ENCODE measurements at places on chromosomes 16 and 17.

DNA sequence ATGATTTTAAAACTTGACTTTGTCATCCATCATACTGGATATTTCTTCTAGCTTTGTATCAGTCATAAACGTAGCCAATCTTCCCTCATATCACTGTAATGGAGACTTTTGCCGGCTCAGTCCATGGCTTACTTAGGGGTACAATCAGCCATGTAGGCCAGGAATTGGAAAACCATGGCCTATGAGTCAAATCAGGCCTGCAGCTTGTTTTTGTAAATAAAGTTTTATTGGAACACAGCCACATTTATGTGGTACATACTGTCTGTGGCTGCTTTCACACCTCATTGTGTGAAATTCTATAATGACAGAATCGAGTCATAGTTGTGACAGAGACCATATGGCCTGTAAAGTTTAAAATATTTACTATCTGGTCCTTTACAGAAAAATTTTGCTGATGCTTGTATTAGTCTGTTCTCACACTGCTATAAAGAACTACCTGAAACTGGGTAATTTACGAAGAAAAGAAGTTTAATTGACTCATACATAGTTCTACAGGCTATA, 64.5 kb upstream of the CDH13 start:
- DNase-seq, result no peak

DNA sequence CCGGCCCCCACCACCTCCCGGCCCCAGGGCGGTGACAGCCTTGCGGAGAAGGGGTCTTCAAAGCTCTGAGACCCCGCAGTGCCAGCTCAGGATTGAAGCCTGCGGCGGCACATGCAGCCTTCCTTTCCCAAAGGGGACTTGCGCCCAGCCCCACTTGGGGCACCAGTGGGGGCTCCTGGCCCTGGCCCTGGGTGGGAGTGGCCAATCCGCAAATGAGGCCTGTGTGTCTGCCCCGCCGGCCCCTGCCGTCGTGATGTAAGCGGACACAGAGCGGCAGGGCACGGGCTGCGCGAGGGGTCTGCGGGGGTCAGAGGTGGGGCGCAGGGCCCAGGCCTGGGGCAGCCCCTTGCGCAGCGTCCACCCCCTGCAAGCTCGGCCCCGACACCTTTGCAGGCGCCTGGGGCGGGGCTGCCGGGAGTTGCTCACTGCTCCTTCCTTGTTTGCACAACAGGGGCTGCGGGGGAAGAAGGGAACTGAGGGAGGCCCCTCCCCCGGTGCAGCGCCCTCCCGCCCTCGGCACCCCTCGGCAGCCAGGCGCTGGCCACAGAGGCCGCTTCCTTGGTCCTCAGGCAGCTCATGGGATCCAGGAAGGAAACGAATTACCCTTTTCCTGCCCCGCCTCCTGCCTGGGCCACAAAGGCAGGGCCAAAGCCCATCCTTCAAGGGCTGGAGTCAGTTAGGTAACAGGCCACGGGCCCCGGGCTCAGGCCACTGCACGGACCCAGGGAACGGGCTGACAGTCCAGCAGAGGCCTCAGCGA, 2.9 kb downstream of the SLC16A3 start:
- DNase-seq, result no peak

GRCh38 chr16:87057951-87058560, 259.1 kb downstream of the C16orf95 start:
- DNase-seq, result no peak

GRCh38 chr17:2056206-2057174, 1.6 kb downstream of the HIC1 start:
- no peak for DNase-seq

DNA sequence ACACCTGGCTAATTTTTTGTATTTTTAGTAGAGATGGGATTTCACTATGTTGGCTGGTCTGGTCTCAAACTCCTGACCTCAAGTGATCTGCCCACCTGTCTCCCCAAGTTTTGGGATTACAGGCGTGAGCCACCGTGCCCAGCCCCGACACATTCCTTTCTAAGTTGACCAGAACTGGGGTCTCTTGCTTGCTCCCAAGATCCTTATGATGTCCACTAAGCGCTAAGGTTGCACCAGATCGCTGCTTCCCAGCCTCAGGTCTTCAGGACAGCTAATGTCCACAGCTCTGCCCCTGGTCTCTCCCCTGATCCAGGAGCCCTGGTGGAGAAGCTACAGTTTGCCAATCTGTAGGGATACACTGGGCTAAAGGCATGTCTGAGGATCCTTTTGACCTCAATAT, 29.5 kb downstream of the NSMCE1 start:
- DNase-seq, result no peak

GRCh38 chr17:1180958-1181752, 1.4 kb upstream of the ABR start:
- DNase-seq, result no peak

- DNase-seq, result no peak
Measured at GRCh38 chr16:85385463-85386331, 227.4 kb upstream of the GSE1 start.

- peak; percentile 10 for DNase-seq
Measured at GRCh38 chr17:61251939-61252865, 147.4 kb upstream of the TBX2 start.

DNA sequence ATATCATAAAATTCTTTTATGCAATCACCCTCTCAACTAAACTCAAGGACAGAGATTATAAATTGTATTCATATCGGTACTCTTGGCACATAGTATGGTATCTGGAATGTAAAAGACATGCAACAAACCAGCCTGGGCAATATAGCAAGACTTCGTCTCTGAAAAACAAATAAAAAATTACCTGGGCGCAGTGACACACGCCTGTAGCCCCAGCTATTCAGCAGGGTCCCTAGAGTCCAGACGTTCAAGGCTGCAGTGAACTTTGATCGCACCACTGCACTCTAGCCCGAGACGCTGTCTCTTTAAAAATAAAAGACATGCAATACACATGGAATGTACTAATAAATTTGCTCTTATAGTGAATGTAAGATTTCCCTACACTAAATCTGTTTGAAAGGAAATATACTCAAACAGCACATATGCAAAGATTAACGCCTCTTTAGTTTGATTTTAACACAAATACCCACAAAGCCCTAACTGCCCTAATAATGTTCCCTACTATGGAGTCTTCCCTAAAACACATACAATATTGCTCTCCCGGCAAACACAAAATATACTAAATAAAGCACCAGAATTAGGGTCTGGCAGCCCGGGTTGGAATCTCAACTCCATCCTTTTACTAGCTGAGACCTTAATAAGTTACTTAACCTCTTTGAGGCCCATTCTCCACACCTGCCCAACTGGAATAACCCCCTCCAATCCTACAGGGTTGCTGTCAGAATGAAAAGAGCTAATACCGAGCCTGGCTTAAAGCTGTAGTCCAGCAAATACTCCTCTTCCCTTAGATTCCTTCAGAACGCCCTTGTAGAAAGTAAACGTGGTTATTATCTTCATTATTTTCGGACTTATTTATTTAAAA, 1.2 kb downstream of the ABCA5 start:
- DNase-seq, result no peak

GRCh38 chr17:70076831-70077230, 1.8 kb downstream of the KCNJ16 start:
- DNase-seq, result no peak

DNA sequence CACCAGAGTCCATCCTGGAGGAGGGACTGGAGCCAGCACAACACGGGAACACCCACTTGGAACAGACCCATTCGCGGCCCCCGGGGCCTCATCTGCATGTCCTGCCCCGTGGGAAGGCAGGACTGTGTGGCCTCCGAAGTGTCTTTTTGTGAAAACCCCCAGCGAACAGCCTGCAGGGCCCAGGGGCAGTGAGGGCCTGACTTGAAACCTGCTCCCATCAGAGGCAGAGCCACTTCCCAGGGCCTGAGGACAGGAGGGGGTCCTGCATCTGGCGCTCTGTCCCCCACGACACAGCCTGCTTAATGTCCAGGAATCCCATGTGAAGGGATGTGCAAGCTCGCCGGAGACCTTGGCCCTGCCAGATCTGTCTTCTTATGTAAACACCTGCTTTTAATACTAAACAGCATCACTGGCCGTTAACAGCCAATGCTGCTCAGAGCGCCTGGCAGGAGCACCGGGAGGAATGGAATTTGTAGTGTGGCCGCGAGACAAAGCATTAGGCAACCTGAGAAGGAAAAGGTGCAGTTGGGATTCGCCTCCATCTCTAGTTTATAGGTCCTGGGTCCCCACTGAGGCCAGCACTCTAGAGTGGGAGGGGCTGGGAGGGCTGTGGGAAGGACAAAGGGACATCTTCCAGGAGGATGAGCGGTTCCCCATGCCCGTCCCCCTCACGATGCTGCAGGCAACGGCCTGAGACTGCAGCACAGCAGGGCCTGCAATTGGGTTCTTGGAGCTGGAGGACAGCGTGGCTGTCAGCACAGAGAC, 9.6 kb upstream of the EVPL start:
- DNase-seq, result no peak

- DNase-seq, result no peak
Measured at GRCh38 chr17:65515512-65515911, 45.9 kb downstream of the AXIN2 start.

GRCh38 chr16:4358831-4359561, 7.9 kb upstream of the PAM16 start:
- peak; percentile 52 for DNase-seq

DNA sequence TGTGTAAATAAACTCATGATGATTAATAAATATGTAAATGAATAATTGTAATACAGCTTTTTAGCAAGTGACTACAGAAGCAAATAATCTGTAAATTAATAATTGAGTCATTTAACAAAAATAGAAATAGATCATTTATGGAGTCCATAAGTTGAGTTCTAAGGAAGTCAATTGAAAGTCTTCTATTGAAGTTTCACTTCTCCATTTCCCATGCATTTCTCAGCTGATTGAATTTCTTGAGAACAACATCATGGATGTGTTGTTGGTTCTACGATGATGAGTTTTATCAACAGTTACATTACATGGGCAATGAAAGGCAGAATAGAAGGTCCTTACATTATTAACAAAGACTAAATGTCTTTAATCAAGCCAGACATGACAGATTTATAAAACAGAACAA, 290.4 kb downstream of the MAP2K6 start:
- no peak for DNase-seq

DNA sequence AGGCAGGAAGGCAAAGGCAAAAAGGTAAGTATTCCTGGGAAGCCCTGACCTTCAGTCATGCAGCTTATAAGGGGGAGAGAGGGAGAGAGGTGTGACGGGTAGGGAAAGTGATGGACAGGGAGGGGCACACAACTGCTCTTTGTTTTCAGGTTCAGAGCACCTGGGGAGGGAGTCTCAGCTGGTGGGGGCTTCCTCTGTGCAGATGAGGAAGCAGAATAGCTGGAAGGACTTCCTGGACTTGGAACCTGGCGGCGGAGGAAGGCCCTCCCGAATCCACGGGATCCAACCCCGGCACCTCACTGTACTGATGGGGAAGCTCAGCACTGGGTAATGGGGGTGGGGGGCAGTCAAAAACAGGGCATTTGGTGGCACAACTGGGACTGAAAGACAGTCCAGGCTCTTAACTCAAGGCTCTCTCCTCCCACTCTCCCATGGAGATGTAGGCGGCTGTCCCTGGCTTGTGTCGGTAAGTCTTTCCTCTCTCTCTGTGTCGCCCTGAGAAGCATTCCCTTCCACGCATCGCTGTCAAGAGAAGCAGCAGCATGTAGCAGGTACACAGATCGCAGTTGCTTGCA, 11.9 kb upstream of the PITPNM3 start:
- no peak for DNase-seq

GRCh38 chr17:30600060-30600829, 123.0 kb downstream of the GOSR1 start:
- DNase-seq, result peak; percentile 48

DNA sequence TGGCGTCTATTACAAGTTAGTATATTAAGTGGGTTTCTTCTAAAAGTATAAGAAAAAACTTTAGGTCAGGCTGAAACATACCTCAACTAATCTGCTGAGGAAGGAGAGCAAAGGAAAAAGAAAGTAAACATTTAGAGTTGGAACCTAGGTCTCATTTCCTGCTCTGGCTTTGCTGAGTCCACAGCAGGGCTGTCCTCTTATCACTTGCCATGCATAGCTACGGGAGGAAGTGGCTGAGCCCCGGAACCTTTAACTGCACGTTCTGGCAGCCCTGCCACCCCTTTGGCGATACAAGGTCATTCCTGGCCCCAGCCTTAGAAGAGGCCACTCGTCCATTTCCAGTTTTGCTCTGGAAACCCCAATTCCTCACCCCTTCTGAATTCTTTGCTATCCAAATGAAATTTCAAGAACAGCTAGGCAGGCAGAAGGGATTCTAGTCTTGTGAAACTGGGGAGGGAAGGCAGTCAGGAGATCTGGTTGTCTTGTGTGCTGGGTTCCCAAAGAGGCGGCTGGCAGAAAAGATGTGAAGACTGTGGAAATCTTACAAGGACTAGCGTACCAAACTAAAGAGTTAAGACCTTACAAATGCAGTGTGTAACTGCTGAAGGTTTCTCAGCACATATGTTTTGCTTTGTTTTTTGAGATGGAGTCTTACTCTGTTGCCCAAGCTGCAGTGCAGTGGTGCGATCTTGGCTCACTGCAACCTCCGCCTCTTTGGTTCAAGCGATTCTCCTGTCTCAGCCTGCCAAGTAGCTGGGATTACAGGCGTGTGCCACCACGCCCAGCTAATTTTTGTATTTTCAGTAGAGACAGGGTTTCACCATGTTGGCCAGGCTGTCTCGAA, 19.1 kb downstream of the WIPI1 start:
- peak; percentile 25 for DNase-seq

DNA sequence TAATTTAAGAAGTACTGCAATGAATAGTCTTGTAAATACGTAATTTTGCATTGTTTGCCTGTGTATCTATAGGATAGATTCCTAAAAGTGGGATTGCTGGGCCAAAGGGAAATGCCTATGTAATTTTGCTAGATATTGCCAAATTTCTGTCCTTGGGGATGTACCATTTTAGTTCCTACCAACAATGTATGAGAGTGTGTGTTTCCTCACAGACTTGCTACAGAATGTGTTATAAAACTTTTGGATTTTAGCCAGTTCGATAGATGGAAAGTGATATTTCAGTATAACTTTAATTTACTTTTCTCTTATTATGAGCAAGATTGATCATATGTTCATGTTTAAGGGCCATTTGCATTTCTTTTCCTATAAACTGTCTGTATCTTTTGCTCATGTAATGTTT, 8.3 kb downstream of the TANGO6 start:
- no peak for DNase-seq

DNA sequence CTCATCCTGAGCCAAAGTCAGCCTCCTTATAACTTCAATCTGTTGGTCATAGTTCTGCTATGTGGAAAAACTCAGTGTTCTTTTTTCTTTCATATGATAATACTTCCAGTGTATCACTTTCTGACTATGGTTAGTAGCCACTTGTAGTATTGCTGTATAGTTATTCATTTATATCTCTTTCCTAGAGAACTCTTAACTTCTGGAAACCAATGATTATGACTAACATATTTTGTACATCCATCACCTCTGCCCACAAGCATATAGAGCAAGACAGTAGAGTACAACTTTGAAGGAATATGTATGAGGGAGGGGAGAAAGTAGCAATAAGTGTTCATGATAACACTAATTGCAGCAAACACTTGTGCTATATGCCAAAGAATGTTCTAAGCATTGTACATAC, 38.6 kb downstream of the COX10 start:
- no peak for DNase-seq

DNA sequence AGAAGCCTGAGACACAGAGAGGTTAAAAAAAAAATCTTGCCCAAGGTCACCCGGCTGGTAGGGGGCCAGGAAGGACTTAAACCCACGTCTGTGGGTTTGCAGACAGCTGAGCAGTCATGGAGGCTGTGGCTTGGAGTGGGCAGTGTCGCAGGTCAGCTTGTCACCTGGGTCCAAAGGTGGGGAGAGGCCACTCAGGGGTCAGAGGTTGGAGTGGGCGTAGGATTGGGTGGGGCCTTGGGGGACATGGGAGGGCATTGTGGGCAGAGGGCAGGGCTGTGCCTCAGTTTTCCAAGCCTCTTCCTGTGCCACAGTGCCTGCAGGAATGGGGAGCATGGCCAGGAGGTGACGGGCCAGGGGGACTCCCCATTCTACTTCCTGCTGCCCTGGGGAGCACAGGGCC, 2.0 kb upstream of the NDRG4 start:
- no peak for DNase-seq

Measured in central memory CD8-positive, alpha-beta T cell (primary cell).